D721Med (cell line): ENCODE measurements at places on chromosomes 4 and X.
A peak's percentile ranks its signal among the peaks of the same experiment; 100 is the strongest.

DNA sequence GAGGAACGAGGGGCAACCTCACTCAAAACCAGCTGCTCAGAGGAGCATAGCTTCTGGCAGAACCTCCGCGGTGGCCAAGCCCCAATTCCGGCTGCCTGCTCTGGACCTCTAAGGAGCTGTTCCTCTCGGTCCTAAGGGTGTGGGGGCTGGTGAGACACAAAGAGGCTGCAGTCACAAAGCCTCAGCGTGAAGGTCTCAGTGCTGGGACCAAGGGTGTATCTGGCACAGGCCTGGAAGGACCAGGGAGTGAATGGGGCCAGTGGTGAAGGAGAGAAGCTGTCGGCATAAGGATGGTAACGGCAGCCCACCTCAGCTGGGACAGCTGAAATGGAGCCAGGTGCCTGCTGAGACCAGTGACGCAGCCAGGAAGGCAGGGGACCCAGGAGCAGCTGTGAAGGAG is 5.3 kb downstream of the PDE6B start:
- no peak for DNase-seq

- no peak for DNase-seq
Measured at GRCh38 chr4:53932796-53933610, 131.4 kb downstream of the CHIC2 start.

GRCh38 chrX:138748480-138748879 is 37.0 kb upstream of the FGF13 start:
- DNase-seq, result no peak

- no peak for DNase-seq
Measured at GRCh38 chr4:105196523-105197145, 50.0 kb downstream of the TET2 start.

GRCh38 chr4:151475035-151475714 is 66.2 kb downstream of the FHIP1A start:
- no peak for DNase-seq

- no peak for DNase-seq
Measured at GRCh38 chrX:148512453-148512852, 12.0 kb downstream of the AFF2 start.

GRCh38 chr4:123234955-123235354 is 161.6 kb upstream of the SPRY1 start:
- no peak for DNase-seq

- DNase-seq, result no peak
Measured at GRCh38 chr4:187176261-187176910, 452.7 kb upstream of the FAT1 start.

DNA sequence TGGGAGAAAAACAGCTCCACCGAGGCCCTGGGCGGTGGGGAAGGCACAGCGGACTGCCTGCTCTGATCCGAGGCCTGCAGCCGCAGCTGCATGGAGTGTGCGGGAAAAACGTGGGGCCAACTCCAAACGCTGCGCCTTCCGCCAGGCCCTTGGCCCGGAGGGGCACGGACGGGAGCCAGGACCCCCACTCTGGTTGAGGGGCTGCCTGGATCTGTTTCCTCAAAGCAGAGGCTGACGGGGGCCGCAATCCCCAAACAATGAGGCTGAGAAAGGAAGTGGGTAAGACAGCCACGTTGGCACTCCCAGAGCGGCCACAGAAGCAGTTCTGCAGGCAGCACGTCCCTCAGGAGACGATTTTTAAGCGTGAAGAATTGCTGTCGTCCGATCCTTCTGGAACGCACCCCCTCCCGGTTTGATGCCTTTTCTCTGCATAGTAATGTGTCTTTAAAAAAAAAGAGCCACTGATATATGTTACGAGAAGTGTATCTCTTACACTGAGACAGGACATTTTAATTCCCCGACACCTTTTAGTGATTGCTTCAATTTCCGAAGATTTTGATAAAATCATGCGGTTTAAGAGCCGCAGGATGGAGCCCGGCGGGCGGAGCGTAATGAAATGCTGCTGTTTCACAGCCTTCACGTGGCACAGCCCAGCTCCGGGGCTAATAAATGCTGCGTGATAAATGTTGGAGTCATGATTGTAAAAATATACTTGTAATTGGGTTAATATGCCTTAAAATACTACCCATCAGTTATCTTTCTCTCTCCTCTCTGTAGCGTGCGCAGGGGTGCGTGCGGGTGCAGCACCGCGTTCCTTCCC is 85.7 kb downstream of the FAM53A start:
- DNase-seq, result no peak

DNA sequence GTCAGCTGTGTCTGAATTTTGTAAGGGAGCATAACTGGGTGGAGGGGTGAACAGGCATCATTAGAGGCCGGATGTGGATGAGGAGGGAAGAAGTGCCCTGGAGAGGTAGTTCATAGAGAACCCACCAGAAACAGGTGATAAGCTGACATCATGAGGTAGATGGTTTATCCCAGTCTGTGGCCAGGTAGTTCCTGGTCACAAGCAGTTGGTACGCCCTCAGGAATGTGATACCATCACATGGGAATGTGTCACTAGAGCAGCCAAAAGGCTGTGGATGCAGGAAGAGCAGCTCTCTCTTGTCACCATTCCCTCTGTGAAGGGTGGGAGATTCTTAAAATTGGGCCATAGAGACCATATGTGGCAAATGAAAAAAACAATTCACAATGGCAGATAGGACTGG is 21.9 kb downstream of the MSN start:
- no peak for DNase-seq

- no peak for DNase-seq
Measured at GRCh38 chrX:80879143-80879542, 69.5 kb upstream of the BRWD3 start.

DNA sequence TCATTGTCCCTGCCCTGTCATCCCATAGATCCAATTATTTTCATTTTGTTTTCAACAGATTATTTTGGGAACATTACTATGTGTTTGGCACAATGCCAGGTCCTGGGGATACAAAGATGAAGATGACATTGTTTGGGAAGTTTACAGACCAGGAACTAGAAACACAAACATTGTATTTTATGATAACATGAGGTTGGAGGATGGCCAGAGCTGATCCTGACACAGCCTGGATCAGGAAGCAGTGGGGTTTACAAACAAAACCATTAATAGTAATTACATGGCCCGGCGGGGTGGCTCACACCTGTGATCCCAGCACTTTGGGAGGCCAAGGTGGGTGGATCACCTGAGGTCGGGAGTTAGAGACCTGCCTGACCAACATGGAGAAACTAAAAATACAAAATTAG is 29.9 kb downstream of the CLRN2 start:
- DNase-seq, result no peak

DNA sequence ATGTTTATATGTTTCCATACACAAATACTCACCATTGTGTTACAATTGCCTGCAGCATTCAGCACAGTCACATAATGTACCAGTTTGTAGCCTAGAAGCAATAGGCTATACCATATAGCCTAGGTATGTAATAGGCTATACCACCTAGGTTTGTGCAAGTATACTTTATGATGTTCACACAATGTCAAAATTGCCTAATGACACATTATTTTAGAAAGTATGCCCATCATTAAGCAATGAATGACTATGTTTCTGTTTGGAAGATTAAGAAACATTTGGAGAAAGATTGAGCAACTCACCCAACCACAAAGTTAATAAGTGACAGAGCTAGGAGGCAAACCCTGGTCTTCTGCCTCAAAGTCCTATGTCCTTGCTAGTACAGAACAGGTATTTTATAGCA is 96.8 kb upstream of the GRIA3 start:
- DNase-seq, result no peak

DNA sequence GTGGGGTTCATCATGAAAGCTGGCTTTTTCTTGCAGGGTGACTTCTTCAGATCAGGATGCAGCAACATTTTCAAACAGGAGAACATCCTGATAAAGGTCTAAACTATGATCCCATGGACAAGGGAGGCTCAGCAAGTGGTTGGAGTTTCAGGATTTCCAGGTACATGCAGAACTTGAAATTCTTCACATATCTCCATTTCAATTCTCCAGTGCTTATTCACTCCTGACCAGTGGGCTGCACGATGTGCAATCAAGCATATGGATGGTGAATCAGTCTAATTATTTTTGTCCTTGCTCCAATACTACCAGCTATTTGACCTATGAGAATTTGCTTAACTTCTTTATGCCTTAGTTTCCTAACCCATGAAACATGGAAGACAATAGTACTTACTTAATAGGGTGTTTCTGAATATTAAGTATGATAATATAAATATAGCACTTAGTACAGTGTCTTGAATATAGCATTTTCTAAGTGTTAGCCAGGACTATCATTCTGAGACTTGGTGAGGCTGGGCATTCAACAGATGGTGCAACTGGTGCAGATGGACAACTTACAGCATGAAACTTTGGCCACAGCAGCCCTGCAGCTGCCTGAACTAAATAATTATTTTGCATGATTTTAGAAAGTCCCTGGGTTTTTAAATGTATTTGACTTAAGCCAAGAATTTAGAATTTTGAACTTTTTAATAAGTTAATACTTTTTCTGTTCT is 92.4 kb downstream of the HPGD start:
- DNase-seq, result no peak

DNA sequence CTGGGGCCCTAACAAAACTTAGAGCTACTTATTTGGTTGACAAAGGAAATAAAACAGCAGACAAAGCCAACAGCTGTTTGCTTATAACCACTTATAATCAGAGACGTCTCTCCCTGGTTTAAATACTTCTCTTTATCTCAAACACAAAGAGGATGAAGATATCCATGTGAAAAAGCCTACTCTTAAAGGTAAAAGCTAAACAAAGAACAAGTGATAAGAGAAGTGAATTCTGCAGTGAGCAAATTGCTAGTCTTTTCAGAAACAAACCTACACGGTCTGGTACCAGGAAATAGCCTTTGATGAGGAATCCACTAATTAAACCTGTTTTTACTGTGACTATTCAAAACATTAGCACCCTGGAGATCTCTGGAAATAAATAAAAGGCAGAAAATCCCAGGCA is 46.7 kb downstream of the GRIA3 start:
- no peak for DNase-seq

DNA sequence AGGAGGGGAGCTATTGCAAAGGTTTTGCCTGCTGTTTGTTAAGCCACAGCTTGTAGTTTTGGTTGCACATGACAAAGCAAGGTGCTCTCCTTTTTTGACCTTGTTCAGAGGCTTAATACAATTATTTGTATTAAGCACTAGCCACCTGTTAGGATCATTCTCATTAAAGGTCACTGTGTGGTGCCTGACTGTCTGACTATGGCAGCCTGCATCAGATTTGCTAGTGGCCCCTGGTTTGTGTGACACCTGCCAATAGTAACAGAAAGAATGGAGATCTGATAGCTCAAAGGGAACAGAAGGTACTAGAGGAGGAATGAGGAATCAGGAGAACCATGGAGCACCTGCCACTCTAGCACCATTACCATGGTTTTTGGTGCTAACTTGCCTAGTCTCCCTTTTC is 102.5 kb downstream of the POLA1 start:
- no peak for DNase-seq

GRCh38 chrX:18884916-18885315 is 99.0 kb downstream of the PHKA2 start:
- no peak for DNase-seq

DNA sequence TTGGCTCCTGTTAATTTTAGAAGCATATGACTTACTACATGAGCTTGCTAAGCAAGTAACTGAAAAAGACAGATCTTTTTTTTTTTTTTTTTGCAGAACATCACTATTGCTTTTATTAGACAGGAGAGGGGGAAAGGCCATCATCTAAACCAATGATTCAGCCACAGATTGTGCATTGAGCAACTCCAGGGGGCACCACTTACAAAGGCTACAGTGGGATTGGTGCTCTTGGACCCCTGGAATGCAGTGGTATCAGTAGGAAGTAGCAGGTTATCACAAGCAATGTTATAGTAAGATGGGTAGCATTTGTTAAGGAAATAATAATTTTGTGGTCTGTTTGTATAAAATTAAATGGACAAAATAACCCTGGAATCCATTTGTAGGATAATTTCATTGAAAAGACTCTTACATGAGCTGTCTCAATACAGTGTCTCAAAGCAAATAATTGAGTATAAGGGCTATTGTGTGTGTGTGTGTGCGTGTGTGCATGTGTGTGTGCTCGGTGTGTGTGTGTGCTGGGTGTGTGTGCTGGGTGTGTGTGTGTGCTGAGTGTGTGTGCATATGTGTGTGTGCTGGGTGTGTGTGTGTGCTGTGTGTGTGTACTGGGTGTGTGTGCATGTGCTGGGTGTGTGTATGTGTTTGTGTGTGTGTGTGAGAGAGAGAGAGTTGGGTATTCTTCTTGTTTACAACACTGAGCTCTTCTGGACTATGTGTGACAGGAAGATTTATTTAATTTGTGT is 296.3 kb downstream of the PCDH7 start:
- DNase-seq, result no peak

DNA sequence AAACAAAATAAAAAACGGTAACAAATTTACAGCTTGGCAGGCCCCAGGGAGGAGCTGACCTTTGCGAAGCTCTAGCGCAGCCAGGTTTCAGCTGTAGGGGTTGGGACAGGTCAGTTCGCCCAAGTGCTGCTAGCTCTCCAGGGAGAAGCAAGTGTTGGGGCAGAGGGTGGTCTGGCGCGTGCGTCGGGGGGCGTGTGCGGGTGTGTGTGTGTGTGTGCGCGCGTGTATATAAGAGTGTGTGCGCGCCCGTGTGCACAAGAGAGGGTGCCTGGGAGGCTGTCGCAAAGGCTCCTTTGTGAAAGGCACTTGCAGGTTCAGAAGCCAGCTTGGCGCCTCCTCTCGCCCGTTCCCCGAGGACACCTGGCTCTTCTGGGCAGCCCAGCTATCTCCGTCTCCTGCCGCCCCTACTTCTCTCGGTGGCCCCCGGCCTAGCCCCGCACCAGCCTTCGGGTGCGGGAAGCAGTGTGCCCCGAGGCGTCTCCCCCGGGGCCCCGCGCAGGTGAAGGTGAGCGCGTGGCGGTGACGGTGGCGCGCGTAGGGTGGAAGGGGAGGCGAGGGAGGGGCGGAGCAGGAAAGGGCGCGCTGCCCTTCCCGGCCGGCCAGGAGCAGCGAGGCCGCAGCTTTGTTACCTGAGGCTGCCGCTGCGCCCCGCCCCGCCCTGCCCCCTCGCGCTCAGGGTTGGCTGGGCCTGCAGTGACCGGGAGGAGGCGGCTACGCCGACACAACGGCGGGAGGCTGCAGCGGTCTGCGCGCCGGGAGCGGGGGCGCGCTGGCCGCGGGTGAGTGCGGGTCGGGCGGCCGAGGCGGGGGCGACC is at the start of gene FHDC1:
Gene FHDC1, plus strand, starts transcription at position 693 of the 815 bp plus-strand sequence. CDS start 6,735 bp downstream, outside the sequence.
- peak; percentile 80 for DNase-seq

DNA sequence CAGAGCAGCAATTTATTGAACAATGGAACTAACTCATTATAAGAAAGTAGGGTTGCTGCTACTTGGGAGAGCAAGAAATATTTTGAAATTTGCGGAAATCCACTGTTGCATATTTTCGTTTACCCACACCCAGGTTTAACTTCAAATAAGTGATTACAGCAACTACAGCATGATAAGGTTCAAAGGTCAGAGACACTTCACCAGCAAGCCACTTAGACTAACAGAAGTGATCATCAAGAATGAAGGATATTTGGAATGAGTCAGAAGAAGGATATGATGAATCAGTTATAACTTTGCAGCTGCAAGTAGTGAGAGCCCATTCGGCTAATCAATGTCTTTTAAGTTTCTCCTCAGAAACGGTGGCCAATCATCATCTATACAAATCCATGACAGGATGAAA is 199.3 kb downstream of the TMA16 start:
- DNase-seq, result no peak

DNA sequence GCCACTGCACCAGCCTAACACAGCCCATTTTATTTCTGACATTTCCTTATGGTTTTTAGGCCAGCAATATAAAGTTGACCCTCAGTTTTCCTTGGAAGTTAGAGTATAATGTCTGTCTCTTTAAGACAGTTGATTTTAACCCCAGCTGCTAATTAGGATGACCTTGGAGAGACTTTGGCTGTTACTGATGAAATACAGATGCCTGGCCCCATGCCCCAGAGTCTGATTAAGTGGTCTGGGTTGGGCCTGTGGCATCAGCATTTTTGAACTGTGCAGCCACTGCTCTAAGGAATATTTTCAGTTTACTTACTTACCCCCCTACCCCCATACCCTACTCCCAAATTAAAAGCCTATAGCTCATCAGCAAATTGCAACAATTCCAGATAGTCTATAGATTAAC is 85.8 kb downstream of the DCLK2 start:
- DNase-seq, result no peak
